Ureter (tissue), 1 donor: ENCODE measurements at places on chromosomes 2 and 18.

- DNase-seq, result no peak
Observed at GRCh38 chr2:168690381-168690885, 112.0 kb upstream of the NOSTRIN start.

DNA sequence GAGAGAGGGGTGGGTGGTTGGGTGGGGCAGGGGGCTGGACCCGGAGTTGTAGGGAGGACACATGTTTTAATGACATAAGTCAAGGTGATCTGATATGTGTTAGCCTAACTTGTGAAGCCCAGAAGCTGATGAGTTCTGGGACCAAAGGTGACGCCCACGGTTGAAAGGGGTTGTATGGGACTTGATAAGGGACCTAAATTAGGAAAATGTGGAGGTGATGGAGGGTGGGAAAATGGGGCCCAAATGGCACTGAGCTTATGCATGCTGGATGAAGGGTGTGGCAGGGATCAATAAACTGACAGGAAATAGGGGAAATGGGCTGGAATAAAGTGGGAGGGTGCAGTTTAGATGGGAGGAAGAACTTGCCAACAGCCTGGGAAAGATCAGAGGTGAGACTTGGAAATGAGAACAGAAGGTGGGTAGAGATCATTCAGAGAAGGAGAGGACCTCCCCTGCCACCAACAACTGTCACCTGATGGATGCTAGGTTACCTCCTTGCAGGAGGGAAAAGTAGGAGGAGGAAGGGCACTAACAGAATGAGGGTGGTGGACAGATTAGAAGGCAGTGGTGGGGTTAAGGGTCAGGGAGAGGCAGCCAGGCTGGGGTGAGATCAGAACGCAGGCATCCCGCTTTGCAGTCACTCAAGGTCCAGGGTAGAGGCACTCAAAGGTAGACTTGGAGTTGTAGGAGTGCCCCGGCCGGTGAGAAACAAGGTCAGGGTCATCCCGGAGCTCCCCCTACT lies 15.3 kb downstream of the WNT10A start:
- no peak for DNase-seq

DNA sequence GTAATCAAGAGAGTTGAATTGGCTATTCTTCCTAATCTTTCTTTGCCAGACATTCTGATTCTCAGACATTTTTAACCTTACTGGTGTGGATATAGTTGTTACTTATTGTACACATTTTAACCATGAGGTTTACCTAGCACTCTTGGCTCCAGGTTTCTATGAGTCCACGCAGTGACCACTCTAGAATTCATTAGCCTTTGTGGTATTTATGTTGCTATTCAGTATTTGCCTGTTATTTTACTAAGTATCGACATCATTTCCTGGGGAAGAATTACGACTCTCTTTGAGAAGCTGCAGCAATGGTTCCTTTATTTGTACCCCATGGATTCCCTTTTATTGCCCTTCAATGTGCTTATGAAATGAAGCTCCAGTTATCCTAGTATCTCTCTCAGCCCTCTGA lies 120.7 kb downstream of the RDH14 start:
- no peak for DNase-seq

DNA sequence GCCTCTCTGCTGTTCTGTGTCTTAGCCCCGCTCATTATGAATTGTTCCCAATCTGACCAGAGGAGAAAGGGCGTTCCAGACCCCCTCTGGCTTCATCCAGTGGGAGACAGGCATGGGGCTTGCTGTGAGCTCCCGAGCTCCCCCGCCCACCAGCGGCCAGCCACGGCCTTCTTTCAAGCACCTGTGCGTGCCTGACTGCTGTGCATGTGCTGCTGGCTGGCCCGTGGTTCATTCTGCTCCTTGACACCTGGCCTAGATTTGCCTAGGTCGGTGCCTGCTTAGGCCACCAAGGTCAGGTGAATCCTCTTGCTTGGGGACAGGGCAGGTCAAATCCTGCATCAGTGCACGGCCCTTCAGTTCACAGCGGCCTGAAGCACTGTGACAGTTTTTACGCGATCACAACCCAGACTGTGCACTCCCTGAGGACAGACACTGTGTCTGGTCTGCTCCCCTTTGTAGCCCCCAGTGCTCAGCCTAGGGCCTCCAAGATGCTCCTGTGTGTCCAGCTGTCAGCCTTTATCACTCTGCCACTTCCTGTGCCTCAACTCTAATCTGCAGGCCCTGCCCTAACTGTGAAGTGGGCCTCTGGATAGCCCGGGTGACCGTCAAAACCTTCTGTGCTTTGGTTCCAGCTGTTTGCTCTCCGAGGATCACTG lies 3.6 kb upstream of the LPIN1 start:
- DNase-seq, result no peak

- no peak for DNase-seq
Observed at GRCh38 chr2:174176898-174177297, 71.4 kb downstream of the OLA1 start.

DNA sequence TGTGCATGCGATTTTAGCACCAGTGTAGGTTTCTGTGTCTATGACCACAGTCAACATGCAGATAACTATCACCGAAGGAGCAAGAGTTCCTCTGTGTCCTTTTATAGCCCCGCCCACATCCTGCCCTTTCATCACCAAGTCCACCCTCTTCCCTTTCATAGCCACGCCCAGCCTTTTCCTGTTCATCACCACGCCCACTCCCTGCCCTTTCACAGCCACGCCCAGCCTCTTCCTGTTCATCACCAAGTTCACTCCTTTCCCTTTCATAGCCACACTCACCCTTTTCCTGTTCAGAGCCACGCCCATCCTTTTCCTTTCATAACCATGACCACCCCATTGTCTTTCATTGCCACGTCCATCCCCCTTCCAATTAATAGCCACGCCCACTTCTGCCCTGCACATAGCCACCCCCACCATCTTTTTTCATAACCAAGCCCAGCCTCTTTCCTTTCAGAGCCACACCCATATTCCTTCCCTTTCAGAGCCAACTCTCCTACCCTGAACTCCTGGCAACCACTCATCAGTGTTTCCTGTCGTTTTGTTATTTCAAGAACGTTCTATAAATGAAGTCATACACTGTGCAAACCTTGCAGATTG lies 273.9 kb downstream of the MYT1L start:
- DNase-seq, result peak; percentile 54

DNA sequence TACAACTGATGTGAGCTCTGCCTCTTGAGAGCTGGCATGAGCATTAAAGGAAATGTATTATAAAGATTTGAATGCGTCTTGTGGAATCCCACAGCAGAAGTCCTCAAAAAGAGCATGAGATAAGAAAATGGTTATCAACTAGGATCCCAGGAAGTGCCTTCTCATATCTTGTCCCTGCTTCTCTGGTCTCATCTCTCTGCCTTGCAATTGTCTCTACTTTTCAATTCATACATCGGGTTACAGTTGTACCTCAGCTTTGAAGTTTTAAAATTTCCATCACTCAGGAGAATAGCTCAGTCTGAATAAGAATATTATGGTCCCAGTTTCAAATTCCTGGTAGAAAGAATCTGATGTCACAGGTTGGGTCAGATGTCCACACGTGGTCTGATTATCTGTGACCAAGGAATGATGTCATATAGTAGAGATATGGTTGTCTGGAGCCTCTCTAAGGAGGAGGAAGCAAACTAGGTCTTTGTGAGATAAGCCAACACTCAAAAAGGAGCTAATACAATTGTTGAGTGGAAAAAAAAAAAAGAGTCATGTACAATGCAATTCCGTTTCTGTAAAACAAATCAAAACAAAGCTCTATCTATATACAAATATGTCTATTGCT lies 21.7 kb upstream of the CCDC88A start:
- DNase-seq, result no peak

DNA sequence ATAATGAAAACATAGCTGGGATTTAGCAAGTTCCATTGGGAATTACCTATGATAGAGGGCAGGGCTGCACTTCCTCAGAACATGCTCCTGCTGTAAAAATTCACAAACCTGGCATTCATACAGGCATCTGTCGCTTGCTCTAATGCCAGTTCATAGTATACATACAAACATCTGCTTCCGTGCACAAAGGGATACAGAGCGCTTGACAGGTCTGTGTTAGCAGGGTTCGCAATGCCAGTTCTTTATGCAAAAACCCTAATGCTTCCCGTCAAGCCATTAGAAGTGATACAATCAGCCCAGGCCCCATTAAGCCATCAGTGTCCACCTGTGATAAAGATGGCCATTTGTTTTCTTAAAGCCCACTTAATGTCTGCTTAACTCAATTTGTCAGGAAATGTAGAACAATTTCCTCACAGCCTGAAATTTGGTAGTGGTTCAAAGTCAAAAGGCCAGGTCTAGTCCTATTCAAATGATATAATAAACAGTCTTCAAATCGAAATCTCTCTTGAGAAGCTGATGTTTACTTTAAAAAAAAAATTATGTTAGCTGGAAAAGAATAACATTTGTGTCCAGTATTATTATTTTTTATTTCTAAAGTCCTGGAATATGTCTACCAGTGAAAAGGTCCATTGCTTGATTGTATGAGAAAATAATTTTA lies 556.3 kb downstream of the ARHGAP15 start:
- DNase-seq, result no peak

- DNase-seq, result no peak
Observed at GRCh38 chr2:223692191-223692947, 90.2 kb upstream of the SCG2 start.

DNA sequence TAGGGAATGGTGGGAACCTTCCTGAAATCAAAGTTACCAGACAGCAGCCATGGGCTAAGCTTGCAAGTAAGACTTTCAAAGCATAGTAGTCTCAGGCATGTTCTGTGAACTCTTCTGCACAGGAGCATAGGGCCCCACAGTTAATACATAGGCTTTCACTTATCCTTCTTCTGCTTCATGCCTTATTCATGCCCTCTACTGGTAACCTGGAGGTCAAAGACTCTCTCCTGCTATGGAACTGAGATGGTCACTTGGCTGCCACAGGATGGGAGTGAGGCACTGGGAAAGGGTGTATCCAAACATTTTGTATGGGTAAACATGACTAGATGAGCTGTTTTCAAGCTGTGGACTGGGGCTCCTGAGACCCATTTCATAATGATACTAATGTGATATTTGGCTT lies 49.1 kb upstream of the ZNF638 start:
- DNase-seq, result no peak

DNA sequence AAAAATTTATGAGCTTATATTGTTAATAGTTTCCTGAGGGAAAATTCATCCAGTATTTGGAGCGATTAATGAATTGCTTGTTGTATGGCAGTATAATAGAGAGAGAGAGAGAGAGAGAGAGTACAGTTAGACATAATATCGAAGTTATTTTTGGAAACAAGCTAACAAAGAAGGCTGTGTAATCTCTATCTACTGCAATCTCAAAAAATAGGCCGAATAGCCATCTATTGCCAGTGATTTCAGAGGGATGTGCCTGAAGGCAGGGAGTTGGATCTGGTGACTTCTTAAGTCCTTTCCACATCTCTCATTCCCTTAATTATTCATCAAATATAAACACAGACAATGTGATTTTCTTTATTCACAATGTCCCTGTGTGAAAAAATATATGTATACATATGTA lies 433.1 kb upstream of the RAB12 start:
- no peak for DNase-seq

DNA sequence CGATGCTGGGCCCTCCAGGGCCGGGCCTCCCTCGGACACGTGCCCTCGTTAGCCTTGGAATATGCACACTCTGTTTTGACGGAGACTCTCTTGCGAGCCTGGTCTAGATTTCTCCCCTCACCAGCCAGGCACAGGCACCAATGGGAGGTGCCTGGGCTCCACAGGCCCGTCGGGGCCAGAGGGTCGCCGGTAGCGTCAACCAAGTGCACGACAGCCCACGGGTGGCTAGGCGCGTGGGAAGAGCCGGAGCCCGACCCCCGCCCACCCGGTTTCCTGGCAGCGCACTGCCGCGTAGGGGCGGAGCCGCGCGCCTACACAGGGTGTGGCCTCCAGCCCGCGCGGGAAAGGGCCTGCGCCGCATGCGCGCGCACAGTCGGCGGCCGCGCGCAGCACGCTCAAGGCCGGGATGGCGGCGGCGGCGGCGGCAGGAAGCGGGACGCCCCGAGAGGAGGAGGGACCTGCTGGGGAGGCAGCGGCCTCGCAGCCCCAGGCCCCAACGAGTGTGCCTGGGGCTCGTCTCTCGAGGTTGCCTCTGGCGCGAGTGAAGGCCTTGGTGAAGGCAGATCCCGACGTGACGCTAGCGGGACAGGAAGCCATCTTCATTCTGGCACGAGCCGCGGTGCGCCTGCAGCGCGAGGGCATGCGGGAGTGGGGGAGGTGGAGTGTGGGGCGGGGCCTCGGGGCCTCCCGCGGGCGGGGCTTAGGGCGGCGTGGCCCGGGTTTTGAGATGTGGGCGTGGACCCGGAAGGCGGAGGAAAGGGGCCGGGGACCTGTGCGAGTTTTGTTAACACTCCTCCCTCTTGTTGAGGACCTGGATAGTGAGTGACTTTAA lies at the start of gene POLE4:
TSS of gene POLE4 (plus strand) at position 370 of the 832 bp plus-strand sequence. CDS start at position 407, 37 bp downstream.
- peak; percentile 95 for DNase-seq

DNA sequence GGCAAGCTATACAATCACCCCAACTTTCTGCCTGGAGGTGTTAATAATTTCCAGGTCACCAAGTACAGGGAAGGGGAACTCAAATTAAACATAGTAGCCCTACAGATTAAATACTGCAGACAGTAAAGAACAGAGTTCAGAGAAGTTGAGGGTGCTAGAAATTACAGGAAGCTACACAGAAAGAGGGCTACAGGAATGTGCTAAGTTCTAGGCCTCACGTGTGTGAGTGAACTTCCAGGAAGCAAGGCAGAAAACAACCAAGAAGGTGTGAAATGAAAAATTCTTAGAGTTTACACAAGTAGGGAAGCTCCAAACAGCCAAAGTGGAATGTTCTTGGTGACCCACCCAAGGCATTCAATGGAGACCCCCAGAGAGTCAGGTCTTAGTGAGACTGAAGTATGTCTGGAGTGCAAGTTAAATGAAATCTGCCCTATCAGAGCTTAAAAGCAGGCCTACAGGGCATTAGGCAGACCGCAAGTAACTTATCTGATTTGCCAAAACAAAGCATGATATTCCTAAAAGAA lies 58.1 kb upstream of the RNU4ATAC start:
- DNase-seq, result no peak

- no peak for DNase-seq
Observed at GRCh38 chr2:237096201-237096600, 10.5 kb downstream of the COPS8 start.

GRCh38 chr2:190809876-190810525 lies 70.6 kb upstream of the GLS start:
- no peak for DNase-seq
